ENCODE measurements at places on chromosomes 5 and 9. TPM values are rescaled to one million over a fixed set of nuclear protein-coding genes. Genes with fewer than 3 reads are reported as not detected.

The FGF10 gene
- total RNA-seq, result 2.2 TPM

The CHSY3 gene
- total RNA-seq, result 13.7 TPM

The PCDHGA8 gene
- 5.7 TPM for total RNA-seq

The PCDHB10 gene
- 2.5 TPM for total RNA-seq

The FPGS gene
- total RNA-seq, result 52.8 TPM

The ADAMTS2 gene
- 54.7 TPM for total RNA-seq

The DMRT3 gene
- total RNA-seq, result not detected

The CLINT1 gene
- total RNA-seq, result 97.1 TPM

The TLR4 gene
- 7.4 TPM for total RNA-seq

The SPINK5 gene
- total RNA-seq, result not detected

The ST6GALNAC6 gene
- total RNA-seq, result 89.9 TPM

The FRMD3 gene
- total RNA-seq, result 0.11 TPM

The NIM1K gene
- 3.9 TPM for total RNA-seq

The EGFLAM gene
- total RNA-seq, result 24.9 TPM

The LECT2 gene
- not detected for total RNA-seq

The INSL6 gene
- not detected for total RNA-seq

The POU5F2 gene
- 4.9 TPM for total RNA-seq

The DPYSL3 gene
- 111 TPM for total RNA-seq

The AGXT2 gene
- total RNA-seq, result not detected

The ARHGEF37 gene
- 1.6 TPM for total RNA-seq

The PCDHA11 gene
- total RNA-seq, result 0.11 TPM

The TNFSF8 gene
- not detected for total RNA-seq

The FBP2 gene
- not detected for total RNA-seq

The GFI1B gene
- not detected for total RNA-seq

The FOXD4L6 gene
- not detected for total RNA-seq

The FCN2 gene
- total RNA-seq, result not detected

The ENTPD2 gene
- not detected for total RNA-seq

The GHR gene
- 10.8 TPM for total RNA-seq

The PIP5K1B gene
- not detected for total RNA-seq

The ATOSB gene
- 18.8 TPM for total RNA-seq

The QRFP gene
- total RNA-seq, result not detected

The ELOVL7 gene
- total RNA-seq, result 0.13 TPM

The PKD2L2 gene
- not detected for total RNA-seq

The C5orf52 gene
- not detected for total RNA-seq

The BNIP1 gene
- total RNA-seq, result 16.6 TPM

The GOLM1 gene
- 290 TPM for total RNA-seq

The ZBED3 gene
- total RNA-seq, result 1.1 TPM

The FAM114A2 gene
- total RNA-seq, result 37.6 TPM

The ACOT12 gene
- not detected for total RNA-seq

The CA9 gene
- total RNA-seq, result 2.2 TPM

The SLC23A1 gene
- not detected for total RNA-seq

The PCDHGA1 gene
- 1.9 TPM for total RNA-seq

The IRX2 gene
- total RNA-seq, result 0.97 TPM

The MAST4 gene
- total RNA-seq, result 14.8 TPM

The GPR107 gene
- total RNA-seq, result 36.3 TPM

Measured in articular chondrocyte of knee joint (primary cell).